H4 (cell line): ENCODE measurements at places on chromosomes 1 and 21. TPM values are rescaled to one million over a fixed set of nuclear protein-coding genes. Genes with fewer than 3 reads are reported as not detected.

DNA sequence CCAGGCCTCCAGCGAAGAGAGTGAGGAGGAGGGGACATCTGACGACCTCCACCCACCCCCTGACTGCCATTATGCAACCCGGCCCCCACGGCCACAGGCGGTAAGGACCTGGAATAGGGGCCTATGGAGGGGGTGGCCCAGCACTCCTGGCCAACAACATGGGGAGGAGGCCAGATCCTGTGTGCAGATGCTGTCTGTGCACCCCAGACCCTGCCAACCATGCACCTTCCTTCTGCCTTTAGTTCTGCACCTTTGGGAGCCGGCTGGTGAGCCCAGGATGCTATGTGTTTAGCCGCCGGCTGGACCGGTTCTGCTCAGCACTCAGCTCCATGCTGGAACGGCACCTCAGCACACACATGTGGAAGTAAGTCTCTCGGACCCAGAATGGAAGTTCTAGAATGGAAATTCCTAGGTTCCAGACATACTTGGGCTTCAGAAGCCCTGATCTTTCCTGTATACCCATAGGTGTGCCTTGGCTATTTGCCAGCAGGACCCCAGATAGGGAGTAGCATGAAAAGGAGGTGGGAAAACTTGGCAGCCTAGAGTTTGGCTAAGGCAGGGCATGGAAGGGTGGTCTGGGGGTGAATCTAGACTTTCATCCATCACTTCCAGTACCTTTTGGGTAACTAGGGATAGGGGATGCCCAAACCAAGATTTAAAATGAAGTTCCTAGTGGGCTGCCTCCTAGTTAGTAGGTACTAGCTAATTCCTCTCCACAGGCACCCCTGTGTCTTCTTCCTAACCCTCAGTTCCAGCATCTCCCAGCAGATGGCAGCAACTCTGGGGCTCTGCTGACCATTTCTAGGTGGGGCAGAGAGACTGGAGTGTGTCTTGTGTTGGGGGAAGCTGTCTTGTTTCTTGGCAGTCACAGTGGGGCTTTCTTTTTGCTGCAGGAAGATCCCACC lies 3.6 kb upstream of the CYB561D1 start:
- DNase-seq: peak; percentile 48

DNA sequence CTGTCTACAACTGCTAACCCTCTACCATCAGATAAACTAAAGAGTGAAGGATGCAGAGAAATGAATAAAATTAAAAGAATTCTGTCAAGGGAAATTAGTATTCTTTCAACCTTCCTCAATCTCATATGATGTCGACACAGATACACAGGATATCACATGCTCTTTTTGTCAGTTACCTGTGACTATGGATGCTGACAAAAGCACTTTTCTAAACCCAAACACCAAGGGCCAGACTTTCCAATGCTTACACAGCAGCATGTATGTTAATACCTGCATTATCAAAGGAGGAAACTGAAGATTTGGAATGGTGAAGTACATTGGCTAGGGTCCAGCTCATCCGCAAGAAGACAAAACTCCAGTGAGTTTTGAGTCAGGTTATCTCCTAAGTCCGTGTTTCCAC lies 294.0 kb downstream of the SMYD3 start:
- DNase-seq: no peak

Gene NDUFV3
- total RNA-seq: 40.9 and 44.0 TPM in 2 replicates

Gene PGLYRP4
- not detected in 2 replicates for total RNA-seq
